ENCODE measurements at places on chromosomes 11 and 22.

DNA sequence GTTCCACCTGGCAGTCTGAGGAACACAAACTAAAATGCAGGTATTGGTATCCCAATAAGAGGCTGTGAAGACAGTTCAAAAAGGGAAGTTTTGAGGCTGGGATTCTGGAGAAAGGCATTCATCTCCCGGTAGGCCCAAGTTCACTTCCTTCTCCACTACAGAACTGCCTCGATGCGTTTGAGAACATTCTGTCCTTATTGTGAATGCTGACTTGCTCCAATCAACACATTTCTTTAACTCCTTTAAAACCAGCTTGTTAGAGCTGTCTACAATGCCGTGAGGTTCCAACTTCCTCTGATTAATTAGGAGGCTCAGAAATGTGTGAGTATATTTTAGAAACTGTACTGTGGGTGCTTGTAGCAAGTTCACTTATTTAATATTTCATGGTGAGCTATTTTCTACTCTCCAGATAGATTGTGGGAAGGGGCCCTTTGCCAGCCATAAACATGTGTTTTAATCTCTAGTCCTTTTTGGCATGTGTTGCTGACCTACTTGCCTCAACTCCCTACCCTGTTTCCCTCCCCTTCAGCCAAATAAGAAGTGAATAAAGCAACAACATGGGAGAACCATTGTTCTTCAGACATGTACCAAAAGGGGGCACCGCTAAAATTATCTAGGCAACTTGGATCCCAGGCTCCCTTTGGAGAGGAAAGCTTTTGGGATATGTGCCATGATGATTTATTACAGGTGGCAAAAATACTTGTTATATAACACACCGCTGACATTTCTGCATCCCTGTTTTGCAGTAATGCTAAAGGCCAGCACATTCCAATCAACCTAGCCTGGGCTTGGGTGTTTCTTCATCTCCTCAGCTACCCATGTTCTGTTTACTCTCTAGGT is 245.6 kb downstream of the BLID start:
- no peak for DNase-seq

DNA sequence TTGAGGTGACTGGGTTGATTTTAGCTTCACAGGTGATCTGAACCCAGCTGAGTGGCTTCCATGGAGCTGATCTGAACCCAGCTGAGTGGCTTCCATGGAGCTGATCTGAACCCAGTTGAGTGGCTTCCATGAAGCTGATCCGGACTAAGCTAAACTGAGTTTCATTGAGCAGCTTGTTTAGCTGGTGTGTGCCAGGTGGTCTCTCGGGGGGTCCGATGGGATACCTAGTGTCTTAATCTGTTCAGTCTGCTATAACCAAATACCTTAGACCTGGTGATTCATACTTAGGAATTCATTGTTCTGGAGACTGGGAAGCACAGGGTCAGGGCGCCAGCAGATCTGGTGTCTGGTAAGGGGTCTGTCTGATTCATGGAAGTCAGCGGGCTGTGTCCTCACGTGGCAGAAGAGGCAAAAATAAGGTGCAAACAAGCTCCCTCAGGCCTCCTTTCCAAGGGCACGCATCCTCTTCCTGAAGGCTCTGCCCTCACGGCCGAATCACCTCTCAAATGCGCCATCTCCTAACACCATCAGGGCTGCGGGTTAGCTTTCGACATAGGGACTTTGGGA is 52.5 kb upstream of the KCNQ1OT1 start:
- DNase-seq: no peak

DNA sequence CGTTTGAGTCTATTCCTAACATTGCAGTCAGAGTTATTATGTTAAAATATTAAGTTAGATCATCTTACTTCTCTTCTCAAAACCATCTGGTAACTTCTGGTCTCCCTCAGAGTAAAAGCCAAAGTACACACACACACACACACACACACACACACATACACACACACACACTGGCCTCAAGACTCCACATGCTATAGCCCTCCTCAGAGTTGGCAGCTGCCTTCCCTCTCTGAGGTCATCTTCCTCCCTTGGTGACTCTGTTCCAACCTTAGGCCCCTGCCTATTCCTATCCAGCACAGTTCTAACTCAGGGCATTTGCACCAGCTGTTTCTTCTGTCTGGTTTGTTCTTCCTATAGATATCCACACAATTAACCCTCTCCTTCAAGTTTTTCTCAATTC is 272.0 kb upstream of the SESN3 start:
- no peak for DNase-seq

DNA sequence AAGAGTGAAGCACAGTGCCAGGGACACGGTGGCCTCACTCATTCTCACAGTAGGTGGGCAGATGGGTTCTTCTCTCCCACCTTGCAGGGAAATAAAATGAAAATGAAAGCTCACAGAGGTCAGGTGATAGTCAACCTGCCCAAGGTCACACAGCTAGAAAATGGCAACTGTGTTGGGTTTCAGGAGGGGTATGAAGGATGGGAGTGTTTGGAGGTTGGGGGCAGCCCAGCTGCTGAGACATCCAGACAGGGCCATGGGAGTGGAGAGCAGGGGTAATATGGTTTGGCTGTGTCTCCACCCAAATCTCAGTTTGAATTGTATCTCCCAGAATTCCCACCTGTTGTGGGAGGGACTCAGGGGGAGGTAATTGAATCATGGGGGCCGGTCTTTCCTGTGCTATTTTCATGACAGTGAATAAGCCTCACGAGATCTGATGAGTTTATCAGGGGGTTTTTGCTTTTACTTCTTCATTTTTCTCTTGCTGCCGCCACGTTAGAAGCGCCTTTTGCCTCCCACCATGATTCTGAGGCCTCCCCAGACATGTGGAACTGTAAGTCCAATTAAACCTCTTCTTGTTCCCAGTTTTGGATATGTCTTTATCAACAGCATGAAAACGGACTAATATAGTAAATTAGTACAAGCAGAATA is 247.0 kb downstream of the TENM4 start:
- no peak for DNase-seq

All from CD4-positive, alpha-beta T cell (primary cell).